ENCODE measurements at places on chromosomes 12 and 14.

GRCh38 chr12:91773749-91774429 lies 371.8 kb downstream of the BTG1 start:
- no peak for DNase-seq

DNA sequence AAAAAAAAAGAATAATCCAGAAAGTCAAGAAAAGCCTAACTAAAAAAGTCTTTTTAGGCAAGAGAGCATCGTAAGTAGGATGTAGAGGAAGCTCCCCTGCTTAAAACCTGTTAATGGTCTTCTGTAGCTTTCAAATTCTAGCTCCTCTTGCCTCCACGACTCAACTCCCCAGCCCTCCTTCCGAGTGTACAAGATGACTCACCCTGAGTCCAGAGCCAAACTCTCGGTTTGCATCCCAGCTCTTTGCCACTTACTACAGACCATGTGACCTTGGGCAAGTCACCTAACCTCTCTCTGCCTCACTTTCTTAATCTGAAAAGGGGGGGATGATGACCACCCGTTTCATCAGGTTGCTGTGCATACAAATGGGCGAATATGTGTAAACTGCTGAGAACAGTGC lies 460.4 kb downstream of the DPF3 start:
- DNase-seq = no peak

DNA sequence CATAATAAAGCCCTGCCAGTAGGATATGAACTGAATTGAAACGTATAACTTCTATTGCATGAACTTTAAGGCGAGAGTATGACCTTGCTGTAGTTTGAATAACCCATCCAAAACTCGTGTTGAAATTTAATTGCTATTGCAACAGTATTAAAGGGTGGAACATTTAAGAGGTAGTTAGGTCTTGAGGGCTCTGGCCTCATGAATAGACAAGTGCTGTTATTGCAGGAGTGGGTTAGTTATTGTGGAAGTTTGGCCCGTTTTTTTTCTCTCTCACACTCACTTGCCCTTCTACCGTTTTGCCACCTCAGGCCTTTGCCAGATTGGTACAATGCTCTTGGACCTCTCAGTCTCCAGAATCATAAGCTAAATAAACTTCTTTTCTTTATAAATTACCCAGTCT lies 473.7 kb upstream of the SYT1 start:
- DNase-seq = no peak

GRCh38 chr12:63129927-63130326 lies 21.1 kb downstream of the AVPR1A start:
- DNase-seq = no peak

DNA sequence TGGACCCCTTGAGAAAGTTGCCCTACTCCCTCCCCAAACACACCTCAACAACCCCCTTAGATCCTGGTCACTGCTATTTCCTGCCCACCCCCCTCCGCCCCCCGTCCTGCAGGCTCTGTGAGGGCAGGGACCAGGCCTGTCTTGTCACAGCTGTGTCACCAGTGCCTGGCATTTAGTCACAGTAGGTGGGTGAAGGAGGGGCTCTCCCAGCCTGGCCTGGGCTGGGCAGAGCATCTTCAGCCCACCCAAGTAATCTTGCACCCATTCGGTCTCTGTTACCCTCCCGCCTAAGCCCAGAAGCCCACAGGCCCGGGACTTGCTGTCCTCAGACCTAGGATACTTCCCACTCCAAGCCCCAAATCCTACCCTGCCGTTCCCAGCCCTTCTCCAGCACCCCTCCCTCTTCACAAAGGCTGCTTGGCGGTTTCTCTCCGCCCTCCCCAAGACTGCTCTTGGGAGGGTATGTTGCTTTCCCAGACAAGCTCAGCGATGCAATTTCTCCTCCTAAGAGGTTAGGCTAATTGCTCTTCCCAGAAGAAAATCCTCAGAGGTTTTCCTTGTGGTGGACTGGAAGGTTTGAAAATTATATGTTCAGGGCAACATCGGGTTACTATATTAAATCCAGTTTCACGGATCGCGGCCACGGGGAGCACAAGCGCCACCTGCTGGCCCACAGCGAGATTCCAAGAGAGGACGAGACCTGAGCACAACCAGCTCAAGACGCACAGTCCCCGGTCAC lies 50.8 kb upstream of the ZFP36L1 start:
- DNase-seq = peak; percentile 69

GRCh38 chr12:98544751-98545150 lies 29.4 kb downstream of the TMPO start:
- DNase-seq = no peak

All from naive thymus-derived CD8-positive, alpha-beta T cell (primary cell).